Esophagus (tissue), 2 donors: ENCODE measurements at places on chromosomes 3 and 15. TPM values are rescaled to one million over a fixed set of nuclear protein-coding genes. Genes with fewer than 3 reads are reported as not detected.

Gene SCN11A
- polyA plus RNA-seq = 0.02 TPM

Gene VPS18
- polyA plus RNA-seq = 6.8 TPM

Gene CCDC33
- polyA plus RNA-seq = not detected

Gene ACTR8
- 9.2 TPM for polyA plus RNA-seq

Gene CEP19
- 0.82 TPM for polyA plus RNA-seq

Gene C3orf33
- polyA plus RNA-seq = 0.57 TPM

Gene MYO5C
- polyA plus RNA-seq = 5.4 TPM

Gene PLS1
- polyA plus RNA-seq = 8.0 TPM

Gene GHRL
- polyA plus RNA-seq = 0.63 TPM

Gene UROC1
- polyA plus RNA-seq = not detected

Gene STRIT1
- polyA plus RNA-seq = not detected

Gene COL7A1
- 265 TPM for polyA plus RNA-seq

Gene RHOV
- polyA plus RNA-seq = 138 TPM

Gene NR2E3
- 0.25 TPM for polyA plus RNA-seq

Gene ARMC8
- polyA plus RNA-seq = 14.5 TPM

Gene IL5RA
- polyA plus RNA-seq = not detected

Gene MRAS
- 1.2 TPM for polyA plus RNA-seq

Gene CCDC13
- polyA plus RNA-seq = 0.53 TPM

Gene RPN1
- 51.2 TPM for polyA plus RNA-seq

Gene SYNPR
- not detected for polyA plus RNA-seq

Gene SLC15A2
- 2.1 TPM for polyA plus RNA-seq

Gene FURIN
- polyA plus RNA-seq = 21.0 TPM

Gene PARP16
- 5.6 TPM for polyA plus RNA-seq

Gene TRIM42
- polyA plus RNA-seq = not detected

Gene SCAANT1
- not detected for polyA plus RNA-seq

Gene SNTN
- not detected for polyA plus RNA-seq

Gene PLA1A
- 1.1 TPM for polyA plus RNA-seq

Gene LDHAL6B
- not detected for polyA plus RNA-seq

Gene AP3B2
- polyA plus RNA-seq = 1.1 TPM

Gene UPK1B
- 1.5 TPM for polyA plus RNA-seq

Gene GRK7
- polyA plus RNA-seq = not detected

Gene DYNLT2B
- 23.3 TPM for polyA plus RNA-seq

Gene PLSCR2
- not detected for polyA plus RNA-seq

Gene SLC24A5
- not detected for polyA plus RNA-seq

Gene CFAP92
- 0.59 TPM for polyA plus RNA-seq

Gene CACNA1D
- 0.38 TPM for polyA plus RNA-seq

Gene ZPLD1
- not detected for polyA plus RNA-seq

Gene GCNT3
- 16.3 TPM for polyA plus RNA-seq

Gene COL6A5
- 0.04 TPM for polyA plus RNA-seq

Gene CLDN1
- polyA plus RNA-seq = 27.1 TPM

Gene SPATA12
- polyA plus RNA-seq = 0.02 TPM
